ENCODE measurements at places on chromosomes 6 and 20.

- DNase-seq: no peak
Measured at GRCh38 chr20:39164642-39165041, 202.5 kb downstream of the DHX35 start.

- no peak for DNase-seq
Measured at GRCh38 chr6:111758608-111759329, 114.5 kb downstream of the FYN start.

DNA sequence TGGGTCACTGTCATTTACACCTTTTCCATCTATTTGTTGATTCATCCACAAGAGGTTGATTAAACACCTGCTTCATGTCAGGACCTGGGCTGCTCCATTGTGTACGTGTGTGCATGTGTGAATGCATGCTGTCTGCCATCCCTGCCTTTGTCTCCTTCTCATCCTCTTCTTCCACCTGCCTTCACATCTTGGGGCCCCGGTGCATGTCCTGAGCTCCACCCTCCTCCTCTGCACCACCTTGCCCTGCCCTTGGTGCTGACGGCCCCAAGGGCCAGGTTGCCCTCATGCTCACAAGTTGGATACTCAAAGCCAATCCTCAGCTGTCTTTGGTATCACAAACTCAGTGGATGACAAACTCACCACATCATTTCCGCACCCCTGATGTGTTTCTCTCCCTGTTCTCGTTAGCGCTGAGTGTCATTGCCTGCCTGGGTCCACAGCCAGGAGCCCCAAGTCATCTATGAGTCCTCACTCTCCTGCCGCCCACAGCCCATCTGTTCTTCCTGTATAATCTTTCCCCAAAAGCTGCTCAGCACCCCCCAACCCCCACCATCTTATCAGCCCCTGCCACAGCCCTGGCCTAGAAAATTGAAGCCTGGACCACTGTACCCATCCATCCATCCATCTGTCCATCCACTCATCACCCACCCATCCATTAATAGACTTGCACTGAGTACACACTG, 85.0 kb downstream of the SRC start:
- no peak for DNase-seq

GRCh38 chr6:148885925-148886845, 139.4 kb downstream of the UST start:
- no peak for DNase-seq

GRCh38 chr6:40479706-40480105, 107.5 kb downstream of the LRFN2 start:
- DNase-seq: no peak

DNA sequence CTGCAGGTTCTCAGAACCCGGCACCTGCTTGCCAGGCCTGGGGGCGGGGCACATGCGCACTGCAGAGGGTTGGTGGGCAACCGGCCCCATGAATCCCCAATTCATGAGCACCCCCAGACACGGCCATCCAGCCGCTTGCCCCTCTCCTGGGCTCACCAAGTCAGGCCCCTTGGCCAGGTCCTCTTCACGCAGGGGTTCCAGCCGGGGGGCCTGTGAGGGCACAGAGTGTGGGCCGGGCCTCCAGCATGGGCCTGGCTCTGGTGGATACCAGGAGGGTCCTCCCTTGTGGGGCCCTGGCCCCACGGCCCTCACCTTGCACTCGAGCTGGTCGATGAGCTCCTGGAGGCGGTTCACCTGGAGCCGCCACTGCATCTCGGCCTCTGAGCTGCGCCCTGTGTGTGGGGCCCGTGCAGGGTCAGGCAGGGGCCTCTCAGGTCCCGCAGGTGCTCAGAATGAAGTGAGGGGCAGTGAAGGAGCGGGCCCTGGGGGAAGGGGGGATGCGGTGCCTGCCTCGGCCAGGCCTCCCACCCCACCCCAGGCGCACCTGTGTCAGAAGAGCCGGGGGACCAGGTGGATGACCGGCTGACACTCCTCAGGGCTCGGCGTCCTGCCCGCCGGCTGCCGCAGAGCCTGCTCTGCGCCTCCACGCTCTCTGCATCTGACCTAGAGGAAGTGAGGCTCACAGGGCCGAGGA, 2.6 kb upstream of the C20orf144 start:
- DNase-seq: no peak
